Motor neuron (in vitro differentiated cells): ENCODE measurements at places on chromosomes 4 and X. TPM values are rescaled to one million over a fixed set of nuclear protein-coding genes. Genes with fewer than 3 reads are reported as not detected.

The THAP6 gene
- 17.0 and 23.2 TPM in 2 replicates for total RNA-seq

The FREM3 gene
- total RNA-seq: 0.38 TPM in 2 replicates

DNA sequence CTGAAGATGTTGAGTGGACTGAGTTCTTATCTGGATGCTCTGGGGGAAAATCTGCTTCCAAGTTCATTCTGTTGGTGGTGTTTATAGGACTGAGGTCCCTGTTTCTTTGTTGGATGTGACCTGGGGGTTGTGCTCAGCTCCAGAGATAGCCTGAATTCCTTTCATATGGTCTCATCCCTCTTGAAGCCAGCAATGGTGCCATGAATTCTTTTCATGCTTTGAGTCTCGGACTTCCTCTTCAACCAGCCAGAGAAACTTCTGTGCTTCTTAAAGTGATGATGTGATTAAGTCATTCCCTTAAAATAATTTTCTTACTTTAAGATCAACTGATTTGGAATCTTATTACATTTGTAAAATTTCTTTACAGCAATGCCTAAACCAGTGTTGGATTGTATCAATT lies 233.8 kb upstream of the UGT8 start:
- ATAC-seq: no peak

The ARHGAP6 gene
- total RNA-seq: 7.4 and 7.6 TPM in 2 replicates

DNA sequence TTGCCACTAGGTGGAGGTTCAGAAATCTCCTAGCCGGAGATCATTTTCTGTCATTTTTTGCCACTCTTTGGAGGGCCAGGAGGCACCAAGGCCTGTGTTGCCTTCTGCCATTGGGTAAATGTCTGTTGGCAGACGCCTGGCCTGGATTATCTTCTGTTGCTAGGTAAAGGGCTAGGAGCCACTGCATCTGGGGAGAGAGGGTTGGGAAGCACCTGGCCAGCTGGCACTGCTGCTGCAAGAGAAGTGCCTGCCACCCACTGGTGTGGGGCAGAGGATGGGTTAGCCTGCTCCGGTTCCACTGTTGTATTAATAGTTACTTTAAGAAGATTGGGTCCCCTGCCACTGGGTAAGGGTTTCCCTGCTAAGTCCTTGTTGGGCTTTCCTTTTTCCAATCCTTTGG lies 58.1 kb downstream of the AWAT2 start:
- no peak for ATAC-seq

The SNCA gene
- 21.6 and 23.2 TPM in 2 replicates for total RNA-seq

GRCh38 chr4:71211748-71212147 lies 127.1 kb upstream of the SLC4A4 start:
- no peak for ATAC-seq

DNA sequence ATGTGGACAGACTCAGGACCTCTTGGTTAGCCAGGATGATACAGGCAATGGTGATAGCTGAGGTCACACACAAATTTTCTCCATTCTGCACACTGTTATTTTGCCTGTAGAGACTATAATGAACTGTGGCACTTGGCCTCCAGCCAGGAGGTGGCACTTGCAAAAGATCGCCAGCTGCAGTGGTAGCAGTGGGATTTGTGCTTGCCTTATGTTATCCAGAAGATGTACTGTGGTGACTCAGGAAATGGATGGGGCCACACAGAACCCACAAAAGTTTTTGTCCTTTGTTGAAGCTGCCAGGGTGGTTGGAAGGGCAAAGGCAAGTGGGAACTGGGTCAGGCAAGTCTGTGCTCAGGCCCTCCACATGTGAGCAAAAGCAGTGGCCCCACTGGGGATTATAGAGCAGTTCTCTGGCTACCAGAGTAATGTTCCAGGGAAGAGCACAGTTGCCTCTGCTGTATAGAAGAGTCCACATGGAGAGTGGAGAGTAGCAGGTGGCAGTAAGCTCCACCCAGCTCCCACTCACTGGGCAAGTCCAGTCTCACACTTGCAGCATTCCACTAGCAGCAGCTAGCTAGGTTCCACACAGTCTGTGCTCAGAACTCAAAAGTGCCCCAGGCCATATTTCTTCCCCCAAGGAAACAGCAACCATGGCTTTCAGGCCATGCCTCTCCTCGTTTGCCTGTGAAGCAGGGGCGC lies 5.9 kb upstream of the C4orf17 start:
- no peak for ATAC-seq

The MAP7D3 gene
- total RNA-seq: 3.6 and 4.6 TPM in 2 replicates

DNA sequence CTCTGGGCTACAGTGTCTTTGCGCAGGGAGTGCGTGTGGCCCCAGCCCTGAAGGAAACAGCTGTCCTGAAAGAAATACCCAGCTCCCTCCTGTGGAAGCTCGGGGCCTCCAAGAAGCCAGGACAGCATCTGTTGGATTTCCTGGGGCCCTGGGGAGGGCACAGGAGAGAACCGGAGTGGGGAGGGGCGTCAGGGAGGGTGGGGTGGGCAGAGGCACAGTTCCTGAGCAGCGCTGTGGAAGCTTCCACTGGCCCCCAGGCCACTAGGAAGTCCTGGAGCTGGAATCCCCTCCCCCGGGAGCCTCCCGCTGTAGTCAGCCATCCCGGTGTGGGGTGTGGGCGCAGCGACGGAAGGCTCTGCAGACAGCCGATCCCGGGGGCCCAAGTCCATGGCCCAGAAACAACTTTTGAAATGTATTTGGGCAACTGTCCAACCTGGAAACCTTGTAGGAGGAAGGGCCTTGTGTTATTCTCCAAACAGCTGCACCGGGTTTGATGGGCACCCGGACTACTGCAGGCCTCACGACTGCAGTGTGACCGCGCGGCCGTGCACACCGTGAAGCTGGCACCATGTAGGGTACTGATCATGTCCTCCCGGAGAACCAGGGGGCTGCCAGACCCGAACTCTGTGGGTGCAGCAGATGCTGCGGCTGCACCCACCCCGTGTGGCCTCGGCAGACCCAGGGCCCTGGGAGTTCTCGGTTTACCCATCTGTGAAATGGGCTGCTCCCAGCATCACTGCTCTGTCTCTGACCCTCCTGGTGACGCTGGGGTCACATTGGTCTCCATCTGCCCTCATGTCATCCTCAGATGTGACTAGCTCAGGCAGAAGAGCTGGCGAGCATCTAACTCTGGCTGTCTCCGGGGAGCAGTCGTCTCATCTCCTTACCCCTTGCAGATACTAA lies 68.5 kb upstream of the HMX1 start:
- ATAC-seq: no peak

GRCh38 chr4:70365479-70365878 lies 4.9 kb downstream of the SMR3A start:
- no peak for ATAC-seq

- ATAC-seq: peak; percentile 66
Observed at GRCh38 chrX:132940727-132941327, 17.6 kb downstream of the HS6ST2 start.

- no peak for ATAC-seq
Observed at GRCh38 chr4:20127626-20128025, 124.1 kb upstream of the SLIT2 start.

The SHOX gene
- total RNA-seq: 0.19 and 0.38 TPM in 2 replicates

DNA sequence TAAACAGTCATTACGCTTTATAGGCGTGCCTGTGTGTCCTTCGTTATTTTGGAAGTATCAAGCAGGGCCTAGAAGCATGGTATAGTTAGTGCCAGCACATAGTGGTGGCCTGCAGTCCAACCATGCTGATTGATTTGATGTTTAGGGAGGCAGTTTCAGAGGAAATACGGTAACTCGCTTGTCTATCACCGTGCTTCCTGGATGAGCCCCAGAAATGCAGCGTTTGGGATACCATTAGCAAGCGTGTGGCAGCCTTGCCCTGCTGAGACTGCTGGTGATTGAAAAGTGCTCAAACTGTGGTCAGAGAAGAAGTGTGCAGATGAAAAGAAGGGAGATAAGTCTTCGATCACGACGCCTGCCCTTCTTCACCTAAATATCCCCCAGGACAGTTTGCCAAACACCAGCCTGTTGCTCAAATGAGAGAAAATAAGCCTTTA lies 158.4 kb downstream of the CHIC2 start:
- ATAC-seq: peak; percentile 74
